ENCODE measurements at places on chromosomes 7 and 10.

GRCh38 chr10:20271490-20271889, 455.3 kb downstream of the PLXDC2 start:
- DNase-seq: no peak

- DNase-seq: peak; percentile 73
These were observed 60.2 kb downstream of the CALML3 start for GRCh38 chr10:5584895-5585516.

DNA sequence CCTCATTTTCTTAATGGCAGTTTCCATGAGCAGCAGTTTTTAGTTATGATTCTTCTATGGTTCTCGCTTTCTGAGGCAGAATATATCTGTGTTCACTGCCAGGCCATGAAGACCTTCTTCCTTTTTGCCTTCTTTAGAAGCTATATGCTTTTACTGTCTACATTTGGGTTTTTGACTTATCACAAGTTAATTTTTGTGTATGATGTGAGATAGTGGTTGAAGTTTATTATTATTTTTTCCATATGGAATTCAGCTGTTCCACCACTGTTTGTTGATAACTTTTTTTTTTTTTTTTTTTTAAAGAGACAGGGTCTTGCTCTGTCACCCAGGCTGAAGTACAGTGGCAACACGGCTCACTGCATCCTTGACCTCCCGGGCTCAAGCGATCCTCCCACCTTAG, 44.5 kb downstream of the INPP5A start:
- DNase-seq: no peak

DNA sequence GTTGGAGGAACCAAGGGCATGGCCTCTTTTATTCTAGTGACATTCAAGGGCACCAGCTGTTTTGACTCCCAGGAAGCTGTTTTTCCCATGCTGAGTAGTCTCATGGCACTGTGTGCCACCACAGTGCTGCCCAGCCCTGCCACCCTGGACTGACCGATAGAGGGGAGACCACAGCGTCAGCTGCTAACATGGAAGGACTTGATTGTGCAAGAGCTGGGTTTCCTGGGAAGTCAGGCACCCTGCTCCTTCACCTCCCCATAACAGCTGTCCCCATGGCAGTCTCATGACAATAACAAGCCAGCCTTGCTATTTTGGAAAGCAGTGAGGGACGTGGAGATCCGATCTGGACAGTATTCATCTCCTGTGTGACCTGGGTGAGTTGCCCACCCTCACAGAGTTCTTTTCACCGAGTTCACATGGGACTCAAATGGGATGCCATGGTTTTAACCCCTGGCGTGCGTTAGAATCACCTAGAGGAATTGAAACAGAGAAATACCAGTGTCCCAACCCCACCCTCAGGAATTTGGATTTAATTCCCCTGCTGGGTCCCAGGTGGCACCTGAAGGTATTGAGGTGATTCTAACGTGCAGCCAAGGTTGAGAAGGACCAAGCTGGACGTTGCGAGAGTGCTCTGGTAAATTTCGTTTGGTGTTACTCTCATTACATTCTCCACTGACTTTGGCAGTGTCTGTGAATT, 174.8 kb downstream of the CELF2 start:
- no peak for DNase-seq

- DNase-seq: peak; percentile 71
These were observed 517 bp downstream of the ITGB1 start for GRCh38 chr10:32957341-32958084.

DNA sequence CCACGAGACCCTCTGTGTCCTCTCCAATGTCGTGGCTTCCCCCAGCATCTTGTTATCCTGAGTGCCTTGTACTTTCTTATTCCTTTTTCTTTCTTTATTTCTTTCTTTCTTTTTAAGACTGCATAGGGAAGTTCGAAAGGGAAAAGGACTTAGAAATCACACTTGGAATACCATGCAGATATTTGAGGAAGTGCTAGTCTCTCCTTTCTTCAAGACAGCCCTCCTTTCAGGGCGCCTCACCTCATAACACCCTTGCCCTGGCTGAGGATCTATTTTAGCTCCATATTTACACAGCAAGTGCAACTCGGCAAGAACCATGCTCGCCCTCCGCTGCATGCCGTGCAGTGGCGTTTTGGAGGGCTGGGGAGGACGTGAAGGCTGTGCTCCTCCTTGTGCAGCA, 232.3 kb upstream of the GLI3 start:
- no peak for DNase-seq

- DNase-seq: no peak
These were observed 86.4 kb downstream of the PRPF18 start for GRCh38 chr10:13673156-13673555.

- DNase-seq: no peak
These were observed 369.4 kb upstream of the BMPER start for GRCh38 chr7:33535989-33536388.

GRCh38 chr10:12390733-12391132, 41.4 kb downstream of the CAMK1D start:
- DNase-seq: no peak

DNA sequence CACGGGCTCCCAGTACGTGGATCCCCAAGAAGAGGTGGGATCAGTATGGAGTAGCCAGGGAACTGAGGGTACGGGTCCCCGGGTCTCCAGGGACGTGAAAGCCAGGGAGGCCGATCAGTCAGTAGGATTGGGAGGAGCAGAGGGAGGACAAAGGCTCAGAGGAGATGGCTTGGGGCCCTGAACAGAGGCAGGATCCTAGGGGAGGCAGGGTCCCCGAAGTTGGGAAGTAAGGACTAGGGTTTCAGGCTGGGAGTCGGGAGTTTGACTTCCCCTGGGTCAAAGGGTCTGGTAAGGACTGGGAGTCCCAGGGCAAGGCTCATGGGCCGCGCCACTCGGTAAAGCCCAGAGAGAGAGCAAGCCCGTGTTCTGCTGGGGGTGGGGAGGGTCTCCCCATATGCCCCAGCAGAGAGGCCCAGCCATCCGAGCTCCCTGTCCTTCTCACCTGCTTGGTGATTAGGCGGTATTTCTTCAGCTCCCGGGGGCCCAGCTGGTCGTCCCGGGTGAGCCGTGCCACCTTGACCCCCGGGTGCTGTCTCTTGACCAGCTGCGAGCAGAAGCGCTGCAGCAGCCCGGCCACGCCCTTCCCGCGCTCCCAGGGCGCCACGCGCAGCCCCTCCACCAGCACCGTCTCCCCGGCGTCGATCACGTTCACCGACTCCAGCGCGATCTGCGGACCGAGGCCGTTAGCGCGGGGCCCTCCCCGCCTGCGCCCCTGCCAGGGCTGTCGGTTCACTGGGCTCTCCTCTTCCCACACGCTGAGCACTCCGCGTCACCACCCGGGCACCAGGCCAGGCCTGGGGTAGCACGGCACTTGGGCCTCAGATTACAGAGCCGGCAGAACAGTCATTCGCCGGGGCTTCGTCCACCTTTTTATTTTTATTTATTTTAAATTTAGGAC, 7.0 kb downstream of the NAT16 start:
- DNase-seq: peak; percentile 75

GRCh38 chr7:36851382-36851781, 127.1 kb upstream of the AOAH start:
- DNase-seq: no peak

- no peak for DNase-seq
These were observed 590 bp downstream of the COL26A1 start for GRCh38 chr7:101363196-101363733.

DNA sequence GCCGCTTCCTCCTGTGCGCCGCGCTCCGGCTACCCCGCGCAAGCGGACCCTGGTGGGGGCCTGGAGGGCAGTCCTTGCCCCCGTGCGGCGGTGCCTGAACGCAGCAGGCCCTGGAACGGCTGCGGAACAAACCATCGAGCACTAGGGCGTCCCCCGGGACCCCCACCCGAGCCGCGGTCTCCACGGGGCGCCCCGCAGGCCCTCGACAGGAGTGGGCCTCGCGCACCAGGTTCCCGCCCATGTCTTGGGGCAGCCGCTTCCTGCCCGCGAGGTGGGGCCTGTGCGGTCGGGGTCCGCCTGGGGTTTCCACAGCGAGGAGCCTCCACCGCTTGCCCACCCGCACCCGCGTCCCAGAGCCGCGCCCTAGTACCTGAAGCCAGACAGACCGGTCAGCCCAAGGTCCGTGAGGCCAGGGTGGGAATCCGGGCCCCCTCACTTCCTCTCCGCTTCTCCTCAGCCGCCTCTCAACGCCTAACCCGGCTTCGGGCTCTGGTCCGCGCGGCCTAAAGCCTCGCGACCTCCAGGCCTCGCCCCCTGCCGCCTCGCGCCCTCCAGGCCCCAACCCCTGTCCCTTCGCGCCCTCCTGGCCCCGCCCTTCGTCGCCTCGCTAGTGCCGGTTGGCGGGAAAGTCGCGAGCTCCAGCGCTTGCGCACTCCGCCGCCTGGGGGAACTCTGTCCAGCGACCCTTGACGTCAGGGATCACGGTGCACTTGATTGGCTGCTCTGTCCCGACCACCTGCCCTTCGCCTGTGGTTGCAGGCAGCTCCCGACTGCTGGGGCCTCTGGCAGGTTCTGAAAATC, 7.0 kb upstream of the GBX1 start:
- DNase-seq: peak; percentile 67

DNA sequence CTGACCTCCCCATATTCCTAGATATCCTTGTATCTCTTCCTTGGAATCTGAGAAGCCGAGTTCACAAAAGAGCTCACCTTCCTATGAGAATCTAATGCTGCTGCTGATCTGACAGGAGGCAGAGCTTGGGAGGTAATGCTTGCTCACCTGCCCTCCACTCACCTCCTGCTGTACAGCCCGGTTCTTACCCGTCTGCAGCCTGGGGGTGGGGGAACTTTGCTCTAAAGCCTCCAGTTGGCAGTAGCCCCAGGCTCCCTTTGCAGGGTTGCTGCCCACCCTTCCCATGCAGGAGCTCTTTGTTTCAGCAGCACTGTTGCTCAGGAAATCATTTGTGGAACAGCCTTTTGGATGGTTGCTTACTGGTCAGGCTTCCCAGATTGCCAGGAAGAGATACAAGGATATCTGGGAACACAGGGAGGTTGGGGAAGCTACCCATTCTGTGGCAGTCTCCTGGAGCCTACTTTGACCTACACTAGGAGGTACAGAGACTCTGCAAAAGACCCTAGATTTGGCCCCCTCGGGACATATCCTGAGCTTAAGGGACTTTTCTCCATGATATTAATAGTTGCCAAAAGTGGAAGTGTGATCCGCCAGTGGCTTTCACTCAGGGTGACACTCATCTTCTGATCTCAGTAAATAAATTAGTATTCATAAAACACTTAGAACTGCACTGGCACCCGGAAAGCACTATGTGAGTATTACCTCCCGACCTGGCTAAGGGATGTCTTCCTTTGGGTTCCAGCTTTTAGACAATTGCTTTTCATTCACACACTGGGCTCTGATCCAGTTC, 363.7 kb upstream of the PODXL start:
- no peak for DNase-seq

GRCh38 chr10:15504101-15504840, 133.2 kb upstream of the FAM171A1 start:
- DNase-seq: peak; percentile 57

DNA sequence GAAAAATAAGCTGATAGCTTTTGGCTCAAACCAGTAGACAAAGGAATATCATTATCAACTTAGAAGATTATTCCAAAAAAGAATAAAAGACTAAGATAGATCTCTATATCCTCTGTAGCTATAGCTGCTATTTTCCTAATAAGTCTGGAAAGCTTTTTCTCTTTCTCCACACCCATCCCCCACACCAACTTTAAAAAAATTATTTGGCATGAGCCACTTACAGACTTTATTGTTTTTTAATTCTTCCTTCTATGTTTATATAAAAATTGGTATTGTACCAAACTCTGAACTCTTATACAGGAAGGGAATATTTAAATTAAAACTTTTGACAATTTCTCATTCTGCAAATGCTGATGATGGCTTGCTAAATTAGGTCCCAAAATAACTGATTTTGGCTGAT, 142.7 kb downstream of the RNF133 start:
- no peak for DNase-seq

DNA sequence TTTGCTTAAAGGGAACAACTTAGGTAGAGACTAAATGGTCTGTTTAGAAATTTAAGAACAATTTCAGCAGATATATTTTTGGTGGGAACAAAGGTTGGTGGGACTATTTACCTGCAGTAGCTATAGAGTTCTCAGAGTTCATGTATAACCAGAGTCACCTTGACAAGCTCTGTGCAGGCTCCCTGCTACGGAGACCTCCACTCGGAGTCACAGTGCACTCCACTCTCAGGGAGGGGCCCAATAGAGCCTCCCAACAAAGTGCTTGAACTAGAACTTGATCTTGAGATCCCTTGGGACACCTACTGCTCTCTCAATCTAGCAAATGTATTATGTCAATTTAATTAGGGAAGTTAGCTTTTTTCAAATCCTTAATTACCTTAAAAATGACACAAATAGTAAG, 2.3 kb downstream of the MYPN start:
- no peak for DNase-seq

DNA sequence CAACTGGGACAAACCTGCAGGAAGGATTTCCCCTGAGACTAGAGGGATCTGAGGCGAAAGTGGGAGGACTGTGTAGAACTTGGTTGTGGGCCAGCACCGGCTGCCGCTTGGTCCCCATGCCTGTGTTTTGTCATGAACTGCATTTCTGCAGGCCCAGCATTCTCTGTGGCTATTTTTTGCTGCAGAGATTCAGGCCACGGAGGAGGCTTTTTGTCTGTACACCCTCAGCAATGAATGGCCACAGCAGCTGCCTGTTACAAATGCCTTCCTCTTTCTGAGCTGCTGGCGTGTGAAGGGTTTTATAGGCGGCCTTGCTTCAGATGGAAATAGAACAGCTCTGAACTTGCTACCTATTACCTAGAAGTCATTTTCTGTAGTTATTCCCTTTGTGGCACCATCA, 164.4 kb downstream of the SH2D4B start:
- no peak for DNase-seq

DNA sequence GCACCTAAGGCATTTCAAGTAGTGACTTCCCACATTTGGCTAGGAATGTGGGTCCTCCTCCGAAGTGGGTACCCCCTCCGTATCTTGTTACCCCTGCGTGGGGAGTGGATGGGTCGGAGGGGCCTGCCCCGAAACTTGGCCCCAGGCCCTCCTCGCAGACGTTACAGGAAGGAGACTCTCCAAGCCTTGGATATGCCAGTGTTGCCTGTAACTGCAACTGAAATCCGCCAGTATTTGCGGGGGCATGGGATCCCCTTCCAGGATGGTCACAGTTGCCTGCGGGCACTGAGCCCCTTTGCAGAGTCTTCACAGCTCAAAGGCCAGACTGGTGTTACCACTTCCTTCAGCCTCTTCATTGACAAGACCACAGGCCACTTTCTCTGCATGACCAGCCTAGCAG, 823 bp downstream of the TWNK start:
- no peak for DNase-seq

- no peak for DNase-seq
These were observed 165.0 kb downstream of the ITGB1 start for GRCh38 chr10:32793033-32793432.

GRCh38 chr7:12970626-12971025, 283.2 kb downstream of the ARL4A start:
- no peak for DNase-seq

- peak; percentile 7 for DNase-seq
These were observed 233.4 kb downstream of the GPR37 start for GRCh38 chr7:124532166-124532565.

- DNase-seq: no peak
These were observed 118.2 kb downstream of the ST7 start for GRCh38 chr7:117071551-117071950.

Measured in GM03348 (cell line).